ENCODE measurements at places on chromosomes 7 and 10.
A peak's percentile ranks its signal among the peaks of the same experiment; 100 is the strongest.

DNA sequence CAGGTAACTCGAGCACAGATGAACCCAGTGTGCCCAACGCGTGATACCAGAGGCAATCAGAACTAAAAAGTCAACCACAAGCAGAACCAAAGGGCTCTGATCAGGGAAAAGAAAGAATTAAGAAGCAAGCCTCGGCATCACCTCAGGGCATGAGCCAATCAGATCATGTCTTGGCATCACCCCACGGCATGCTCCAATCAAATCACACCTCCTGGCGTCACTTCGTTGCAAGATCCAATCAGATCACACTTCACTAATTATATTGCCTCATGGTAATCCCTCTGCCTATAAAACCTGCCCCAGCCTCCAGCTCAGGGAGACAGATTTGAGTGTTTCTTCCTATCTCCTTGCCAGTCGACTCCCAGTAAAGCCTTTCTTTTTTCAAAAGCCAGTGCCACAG lies 46.8 kb downstream of the TYW1B start:
- H3K27ac ChIP-seq = no peak overlapping the region
- H3K4me1 ChIP-seq = no peaks in the 10 kb centered on the region
- H3K4me3 ChIP-seq = no peak overlapping the region
- no peaks in the 10 kb centered on the region for H3K27me3 ChIP-seq
- DNase-seq = peak; percentile 17
- no peaks in the 10 kb centered on the region for H3K36me3 ChIP-seq

GRCh38 chr7:3141326-3141725 lies 97.7 kb upstream of the CARD11 start:
- H3K36me3 ChIP-seq = no peaks in the 10 kb centered on the region
- peaks cover 15% of the 10 kb centered on the region for H3K4me1 ChIP-seq

- H3K27me3 ChIP-seq = peaks cover 34% of the 10 kb centered on the region
- no peaks in the 10 kb centered on the region for H3K4me1 ChIP-seq
- no peak for DNase-seq
- H3K27ac ChIP-seq = no peak overlapping the region
- H3K4me3 ChIP-seq = no peak overlapping the region
Observed at GRCh38 chr10:120516426-120516825, 59.4 kb downstream of the PLPP4 start.

DNA sequence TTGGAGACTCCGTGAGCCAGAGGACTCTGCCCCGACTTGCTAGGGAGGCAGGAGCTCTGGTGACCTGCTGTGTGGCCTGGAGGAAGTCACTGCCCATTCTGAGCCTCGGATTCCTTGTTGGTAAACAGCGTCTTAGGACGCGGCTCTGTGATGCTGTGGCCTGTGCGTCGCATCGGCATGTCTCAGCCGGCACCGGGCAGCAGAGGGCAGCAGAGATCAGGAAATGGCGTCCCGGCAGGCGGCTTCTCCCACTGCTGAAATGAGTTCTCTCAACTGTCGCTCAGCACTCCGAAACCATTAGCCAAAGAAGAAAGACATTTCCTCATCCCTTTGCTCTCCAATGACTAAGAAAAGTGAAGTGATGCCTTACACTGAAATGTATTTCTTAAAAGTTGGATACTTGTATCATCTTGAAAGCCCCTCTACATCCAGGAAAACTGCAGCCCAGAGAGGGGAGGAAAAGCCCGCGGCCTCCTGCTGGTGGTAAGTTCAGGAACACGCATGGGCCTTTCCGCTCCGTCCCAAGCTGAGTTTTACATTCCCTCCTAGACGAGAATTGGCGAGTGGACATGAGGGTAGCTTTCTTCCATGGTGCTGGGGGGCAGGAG lies 91.7 kb downstream of the WDR11 start:
- no peaks in the 10 kb centered on the region for H3K27me3 ChIP-seq
- DNase-seq = peak; percentile 81
- H3K27ac ChIP-seq = no peak overlapping the region
- no peaks in the 10 kb centered on the region for H3K4me1 ChIP-seq

GRCh38 chr7:144857463-144857862 lies 21.6 kb upstream of the TPK1 start:
- H3K4me3 ChIP-seq = no peak overlapping the region
- DNase-seq = no peak
- peaks cover 2% of the 10 kb centered on the region for H3K27me3 ChIP-seq
- no peaks in the 10 kb centered on the region for H3K4me1 ChIP-seq
- H3K27ac ChIP-seq = no peak overlapping the region

- H3K36me3 ChIP-seq = no peaks in the 10 kb centered on the region
- no peak overlapping the region for H3K27ac ChIP-seq
- no peaks in the 10 kb centered on the region for H3K4me1 ChIP-seq
- no peak overlapping the region for H3K4me3 ChIP-seq
- DNase-seq = no peak
Observed at GRCh38 chr10:1153805-1154351, 97.7 kb downstream of the WDR37 start.

DNA sequence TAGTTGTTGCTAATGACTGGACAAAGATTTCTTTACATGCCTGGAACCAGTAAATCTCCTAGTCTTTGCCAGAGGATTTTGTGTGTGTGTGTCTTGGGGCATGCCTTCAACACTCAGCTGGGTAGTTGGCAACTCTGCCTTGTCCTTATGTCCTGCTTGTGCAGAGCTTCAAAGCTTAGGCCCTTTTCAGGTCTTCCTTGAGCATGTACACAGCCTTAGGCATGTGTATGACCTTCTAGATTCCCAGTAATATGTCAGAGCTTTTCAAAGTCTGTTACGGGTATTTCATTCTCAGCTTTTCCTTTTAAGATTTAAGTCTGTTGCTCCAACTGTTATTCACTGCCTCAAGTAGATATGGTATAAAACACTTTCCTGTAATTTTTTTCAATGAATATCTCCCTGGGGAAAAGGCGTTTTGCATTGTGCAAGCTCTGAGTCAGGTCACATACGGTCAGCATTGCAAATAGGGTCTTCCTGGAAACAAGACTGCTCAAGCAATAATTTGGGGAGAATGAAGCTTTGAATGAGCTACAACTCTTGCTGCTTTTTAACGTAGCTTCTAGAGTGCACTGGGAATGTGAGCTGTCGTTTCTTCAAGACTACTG lies 25.5 kb downstream of the SHOC2 start:
- H3K4me3 ChIP-seq = no peak overlapping the region
- peaks cover 17% of the 10 kb centered on the region for H3K4me1 ChIP-seq
- peak; percentile 78 for DNase-seq
- peak overlapping the region; percentile 49 for H3K27ac ChIP-seq
- peaks cover 9% of the 10 kb centered on the region for H3K36me3 ChIP-seq

GRCh38 chr10:58280477-58280876 lies 11.5 kb downstream of the CISD1 start:
- no peaks in the 10 kb centered on the region for H3K27me3 ChIP-seq
- peaks cover 24% of the 10 kb centered on the region for H3K4me1 ChIP-seq
- H3K27ac ChIP-seq = no peak overlapping the region
- no peak overlapping the region for H3K4me3 ChIP-seq
- H3K36me3 ChIP-seq = peaks cover 23% of the 10 kb centered on the region

- no peaks in the 10 kb centered on the region for H3K27me3 ChIP-seq
- H3K27ac ChIP-seq = no peak overlapping the region
- no peaks in the 10 kb centered on the region for H3K36me3 ChIP-seq
- no peaks in the 10 kb centered on the region for H3K4me1 ChIP-seq
- H3K4me3 ChIP-seq = no peak overlapping the region
Observed at GRCh38 chr10:84634636-84635035, 306.2 kb downstream of the CCSER2 start.

GRCh38 chr7:47314248-47314647 lies 267.7 kb downstream of the TNS3 start:
- H3K4me1 ChIP-seq = no peaks in the 10 kb centered on the region
- no peaks in the 10 kb centered on the region for H3K36me3 ChIP-seq
- no peak for DNase-seq
- H3K27me3 ChIP-seq = peaks cover 10% of the 10 kb centered on the region
- no peak overlapping the region for H3K4me3 ChIP-seq

DNA sequence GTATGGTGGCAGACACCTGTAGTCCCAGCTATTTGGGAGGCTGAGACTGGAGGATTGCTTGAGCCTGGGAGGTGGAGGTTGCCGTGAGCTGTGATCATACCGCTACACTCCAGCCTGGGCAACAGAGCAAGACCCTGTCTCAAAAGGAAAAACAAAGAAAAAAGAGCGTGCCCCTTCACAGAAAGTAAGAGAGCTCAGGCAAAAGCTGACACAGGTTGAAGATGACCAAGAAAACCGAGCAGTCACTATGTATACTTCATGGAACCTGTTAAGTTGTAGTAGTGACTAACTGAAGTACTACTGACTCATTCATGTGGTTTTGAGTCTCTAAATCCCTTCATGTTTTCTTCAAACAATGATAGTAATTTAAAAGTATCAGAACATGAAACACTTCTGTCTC lies 1.2 kb upstream of the PRRT4 start:
- no peak for DNase-seq
- H3K27ac ChIP-seq = peak overlapping the region; percentile 91
- peak overlapping the region; percentile 81 for H3K4me3 ChIP-seq

- no peak overlapping the region for H3K4me3 ChIP-seq
- H3K27ac ChIP-seq = no peak overlapping the region
- no peaks in the 10 kb centered on the region for H3K27me3 ChIP-seq
- H3K4me1 ChIP-seq = peaks cover 5% of the 10 kb centered on the region
Observed at GRCh38 chr7:116687801-116688201, 15.8 kb downstream of the MET start.

DNA sequence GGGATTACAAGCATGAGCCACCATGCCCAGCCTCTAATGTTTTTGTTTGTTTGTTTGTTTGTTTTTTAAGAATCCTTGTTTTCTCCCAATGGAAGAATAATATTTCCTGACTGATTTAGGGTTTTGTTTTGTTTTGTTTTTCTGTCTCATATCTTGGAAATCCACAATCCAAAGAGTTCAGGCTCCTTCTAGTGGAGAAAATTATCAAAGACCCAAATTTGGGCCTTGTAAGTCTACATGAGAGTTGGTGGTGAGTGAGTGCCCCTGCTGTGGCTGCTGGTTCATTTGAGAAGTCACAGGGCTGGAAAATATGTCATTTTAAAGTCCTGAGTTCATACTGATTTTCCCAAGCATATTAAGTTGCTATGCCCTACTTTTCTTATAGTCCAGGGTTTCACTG lies 33.5 kb upstream of the KLHL7 start:
- H3K36me3 ChIP-seq = no peaks in the 10 kb centered on the region
- no peak overlapping the region for H3K4me3 ChIP-seq
- H3K27ac ChIP-seq = no peak overlapping the region
- no peaks in the 10 kb centered on the region for H3K4me1 ChIP-seq
- peak; percentile 33 for DNase-seq
- no peaks in the 10 kb centered on the region for H3K27me3 ChIP-seq

GRCh38 chr7:27173511-27173955 lies 587 bp downstream of the HOXA10 start:
- peaks cover 86% of the 10 kb centered on the region for H3K27me3 ChIP-seq
- peak overlapping the region; percentile 41 for H3K4me3 ChIP-seq
- no peak overlapping the region for H3K27ac ChIP-seq
- peaks cover 7% of the 10 kb centered on the region for H3K4me1 ChIP-seq

GRCh38 chr10:34908481-34908880 lies 93.4 kb upstream of the PARD3 start:
- no peaks in the 10 kb centered on the region for H3K27me3 ChIP-seq
- peak; percentile 70 for DNase-seq
- peak overlapping the region; percentile 70 for H3K27ac ChIP-seq
- H3K36me3 ChIP-seq = no peaks in the 10 kb centered on the region
- no peak overlapping the region for H3K4me3 ChIP-seq

DNA sequence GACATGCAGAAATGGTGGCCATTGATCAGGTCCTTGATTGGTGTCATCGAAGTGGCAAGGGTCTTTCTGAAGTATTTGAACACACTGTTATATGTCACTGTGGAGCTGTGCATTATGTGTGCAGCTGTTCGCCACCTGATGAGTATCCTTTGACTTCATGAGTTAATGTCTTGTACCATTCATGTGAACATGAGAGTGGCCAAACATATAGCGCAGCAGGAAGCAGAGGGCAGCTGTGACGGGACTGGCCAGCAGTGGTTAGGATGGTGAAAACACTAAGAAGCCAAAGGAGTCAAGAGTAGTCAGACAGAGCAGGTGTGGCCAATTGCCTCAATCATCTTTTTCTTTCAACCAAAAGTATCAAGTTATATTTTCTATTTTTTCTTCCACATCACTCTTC lies 167.4 kb downstream of the IMMP2L start:
- DNase-seq = no peak
- H3K27ac ChIP-seq = no peak overlapping the region
- H3K36me3 ChIP-seq = no peaks in the 10 kb centered on the region
- no peak overlapping the region for H3K4me3 ChIP-seq
- peaks cover 11% of the 10 kb centered on the region for H3K4me1 ChIP-seq

- H3K4me1 ChIP-seq = no peaks in the 10 kb centered on the region
- no peak for DNase-seq
- H3K27me3 ChIP-seq = peaks cover 18% of the 10 kb centered on the region
- H3K27ac ChIP-seq = no peak overlapping the region
- no peaks in the 10 kb centered on the region for H3K36me3 ChIP-seq
Observed at GRCh38 chr7:157769086-157769485, 432.3 kb downstream of the DNAJB6 start.

DNA sequence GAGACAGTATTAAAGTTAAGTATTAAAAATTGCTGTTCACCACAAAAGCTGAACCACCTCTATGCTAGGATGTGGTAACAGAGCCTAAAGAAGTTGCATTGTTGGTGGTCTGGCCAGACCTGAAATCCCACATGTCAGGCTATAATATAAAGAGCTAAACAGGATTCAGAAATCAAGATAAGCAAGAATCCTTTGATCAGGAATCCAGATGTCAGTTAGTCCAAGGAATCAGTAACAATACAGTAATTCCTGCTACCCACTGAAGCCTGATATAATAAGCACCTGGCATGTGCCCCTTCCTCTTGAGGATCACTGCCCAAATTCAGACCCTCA lies 48.9 kb downstream of the ZNF277 start:
- H3K27me3 ChIP-seq = no peaks in the 10 kb centered on the region
- no peak overlapping the region for H3K4me3 ChIP-seq
- H3K36me3 ChIP-seq = no peaks in the 10 kb centered on the region
- no peak for DNase-seq
- no peak overlapping the region for H3K27ac ChIP-seq

GRCh38 chr10:124707144-124707467 lies 37.1 kb downstream of the FAM53B start:
- no peak overlapping the region for H3K27ac ChIP-seq
- no peaks in the 10 kb centered on the region for H3K36me3 ChIP-seq
- H3K4me1 ChIP-seq = peaks cover 39% of the 10 kb centered on the region
- no peak for DNase-seq
- H3K27me3 ChIP-seq = no peaks in the 10 kb centered on the region
- no peak overlapping the region for H3K4me3 ChIP-seq

GRCh38 chr10:60573336-60573735 lies 183.7 kb upstream of the ANK3 start:
- DNase-seq = peak; percentile 14
- H3K4me1 ChIP-seq = peaks cover 9% of the 10 kb centered on the region
- H3K36me3 ChIP-seq = no peaks in the 10 kb centered on the region
- no peak overlapping the region for H3K4me3 ChIP-seq
- H3K27me3 ChIP-seq = no peaks in the 10 kb centered on the region
- no peak overlapping the region for H3K27ac ChIP-seq

- H3K4me1 ChIP-seq = peaks cover 14% of the 10 kb centered on the region
- DNase-seq = peak; percentile 43
- H3K27ac ChIP-seq = peak overlapping the region; percentile 76
- H3K36me3 ChIP-seq = no peaks in the 10 kb centered on the region
Observed at GRCh38 chr7:128725531-128725930, 13.6 kb upstream of the CALU start.

Measured in A673 (cell line).